Mesenchymal stem cell (in vitro differentiated cells and primary cell): ENCODE measurements at places on chromosomes 1 and 21.

DNA sequence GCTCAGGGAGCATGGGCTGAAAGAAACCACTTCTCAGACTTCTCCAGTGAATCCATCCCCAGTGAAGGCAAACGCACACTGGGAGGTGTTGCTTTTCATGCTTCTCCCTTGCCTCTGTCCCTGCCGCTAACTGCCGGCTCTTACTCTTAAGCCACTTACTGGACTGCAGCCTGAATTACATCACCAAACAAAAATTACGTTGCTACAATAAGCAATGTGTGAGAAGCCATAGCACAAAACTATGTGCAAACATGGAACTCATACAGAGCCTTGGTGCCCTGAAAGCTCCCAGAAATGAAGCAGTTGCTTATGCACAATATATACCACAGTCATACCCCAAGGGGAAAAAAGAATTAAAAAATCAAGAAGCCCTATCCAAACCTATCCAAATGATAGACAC lies 375.2 kb downstream of the KCNH1 start:
- H3K27me3 ChIP-seq: no peaks in the 10 kb centered on the region
- H3K36me3 ChIP-seq: no peaks in the 10 kb centered on the region
- no peak for DNase-seq
- H3K27ac ChIP-seq: no peak overlapping the region
- peaks cover 5% of the 10 kb centered on the region for H3K4me1 ChIP-seq

- DNase-seq: peak; percentile 33
- H3K4me1 ChIP-seq: peaks cover 47% of the 10 kb centered on the region
- H3K4me3 ChIP-seq: no peak overlapping the region
- H3K27me3 ChIP-seq: no peaks in the 10 kb centered on the region
- peaks cover 10% of the 10 kb centered on the region for H3K36me3 ChIP-seq
- H3K27ac ChIP-seq: no peak overlapping the region
Measured at GRCh38 chr1:180923021-180923841, 10.5 kb downstream of the KIAA1614 start.

- no peaks in the 10 kb centered on the region for H3K27me3 ChIP-seq
- no peak overlapping the region for H3K4me3 ChIP-seq
- H3K4me1 ChIP-seq: peaks cover 2% of the 10 kb centered on the region
- H3K36me3 ChIP-seq: peaks cover 62% of the 10 kb centered on the region
- no peak for DNase-seq
Measured at GRCh38 chr1:179303200-179303785, 9.7 kb downstream of the SOAT1 start.

GRCh38 chr21:46421756-46422555 lies 36.7 kb upstream of the DIP2A start:
- H3K36me3 ChIP-seq: peaks cover 66% of the 10 kb centered on the region
- DNase-seq: no peak
- H3K27ac ChIP-seq: no peak overlapping the region
- H3K4me1 ChIP-seq: no peaks in the 10 kb centered on the region
- H3K27me3 ChIP-seq: no peaks in the 10 kb centered on the region
